ENCODE measurements at places on chromosomes 2 and 18.
A peak's percentile ranks its signal among the peaks of the same experiment; 100 is the strongest.

- DNase-seq, result no peak
Measured at GRCh38 chr18:42052122-42052708, 97.2 kb downstream of the PIK3C3 start.

DNA sequence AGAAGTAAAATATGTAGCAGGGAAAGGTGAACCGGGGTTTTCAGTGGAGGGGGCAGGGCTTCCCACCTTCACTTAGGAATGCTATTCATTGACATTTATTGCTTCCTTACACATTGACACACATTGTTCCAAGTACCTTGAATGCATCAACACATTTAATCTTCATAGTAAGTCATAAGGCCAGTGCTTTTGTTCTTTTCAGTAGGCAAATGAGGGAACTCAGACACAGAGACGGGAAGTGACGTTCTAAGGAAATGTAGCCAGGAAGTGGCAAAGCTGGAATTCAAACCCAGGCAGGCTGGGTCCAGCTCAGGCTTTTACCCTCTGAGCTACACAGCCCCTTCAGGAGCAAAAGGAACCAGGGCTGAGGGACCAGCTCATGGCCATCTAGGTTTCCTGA lies 20.7 kb downstream of the BMP10 start:
- DNase-seq, result no peak

DNA sequence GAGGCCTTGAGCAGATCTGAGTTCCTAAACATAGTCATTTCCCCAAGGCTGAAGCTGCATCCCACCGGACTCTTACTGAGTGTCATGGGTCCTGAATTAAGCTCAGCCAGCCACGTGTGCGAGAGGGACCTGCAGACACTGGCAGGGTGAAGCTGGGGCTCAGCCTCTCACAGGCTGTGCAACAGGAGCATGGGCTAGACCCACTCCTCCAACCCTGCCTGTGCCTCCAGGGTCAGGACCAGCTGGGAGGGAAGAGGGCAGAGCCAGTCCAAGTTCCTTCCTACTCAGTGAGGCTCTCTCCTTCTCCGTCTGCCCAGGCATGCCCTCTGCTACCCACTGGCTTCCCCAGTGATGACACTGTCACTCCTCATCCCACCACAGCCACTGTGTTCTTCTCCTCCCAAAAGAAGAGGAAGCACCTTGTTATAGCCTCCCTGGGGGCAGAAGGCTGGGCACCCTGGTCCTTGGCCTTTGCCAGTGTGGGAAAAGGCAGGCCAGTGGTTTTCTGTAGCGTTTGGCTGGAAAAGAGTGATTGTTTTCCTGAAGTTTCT lies 78.9 kb downstream of the KCNF1 start:
- DNase-seq, result no peak

GRCh38 chr2:231050018-231050901 lies 6.4 kb upstream of the PSMD1 start:
- no peak for DNase-seq

GRCh38 chr2:26847307-26847654 lies 651 bp upstream of the DPYSL5 start:
- no peak for DNase-seq

- DNase-seq, result no peak
Measured at GRCh38 chr2:43288417-43289305, 62.3 kb upstream of the ZFP36L2 start.

GRCh38 chr2:103289105-103289725 lies 527.4 kb downstream of the TMEM182 start:
- DNase-seq, result peak; percentile 37

DNA sequence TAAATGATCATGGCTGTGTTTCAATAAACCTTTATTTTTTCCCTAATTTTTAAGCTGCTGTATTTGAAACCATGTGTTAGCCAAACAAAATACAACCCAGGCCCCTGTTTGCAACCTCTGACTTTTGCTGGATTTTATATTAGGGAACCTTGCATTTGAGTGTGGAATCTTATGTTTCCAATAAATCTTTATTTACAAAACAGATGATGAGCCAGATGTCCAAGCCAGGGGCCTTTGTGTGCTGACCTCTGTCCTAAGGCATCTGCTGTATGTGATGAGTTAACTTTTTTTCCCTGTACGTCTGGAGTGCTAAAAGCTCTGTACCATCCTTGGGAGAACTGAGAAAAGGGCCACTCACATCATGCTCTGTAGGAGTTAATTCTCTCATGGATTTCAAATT lies 162.9 kb downstream of the TRIB2 start:
- DNase-seq, result no peak

- DNase-seq, result no peak
Measured at GRCh38 chr2:70247364-70248180, 856 bp downstream of the TIA1 start.

GRCh38 chr2:114527330-114527983 lies 85.0 kb downstream of the DPP10 start:
- DNase-seq, result no peak

DNA sequence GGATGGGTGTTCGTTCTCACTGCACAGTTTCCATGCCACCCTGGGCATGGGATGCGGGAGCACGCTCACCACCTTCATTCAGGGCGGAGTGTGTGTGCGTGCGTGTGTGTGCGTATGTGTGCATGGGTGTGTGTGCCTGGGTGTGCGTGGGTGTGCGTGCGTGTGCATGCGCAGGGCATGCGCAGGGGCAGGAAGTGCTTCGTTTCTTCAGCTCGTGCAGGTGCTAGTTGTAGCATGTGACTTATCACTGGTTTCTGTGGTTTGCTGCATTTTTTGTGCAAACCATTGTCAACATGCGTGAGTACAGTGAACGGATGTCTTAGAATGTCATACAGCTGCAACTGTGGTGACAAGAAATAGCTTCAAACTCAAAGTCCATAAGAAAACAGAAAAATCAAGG lies 179.5 kb downstream of the PTGR3 start:
- DNase-seq, result no peak

DNA sequence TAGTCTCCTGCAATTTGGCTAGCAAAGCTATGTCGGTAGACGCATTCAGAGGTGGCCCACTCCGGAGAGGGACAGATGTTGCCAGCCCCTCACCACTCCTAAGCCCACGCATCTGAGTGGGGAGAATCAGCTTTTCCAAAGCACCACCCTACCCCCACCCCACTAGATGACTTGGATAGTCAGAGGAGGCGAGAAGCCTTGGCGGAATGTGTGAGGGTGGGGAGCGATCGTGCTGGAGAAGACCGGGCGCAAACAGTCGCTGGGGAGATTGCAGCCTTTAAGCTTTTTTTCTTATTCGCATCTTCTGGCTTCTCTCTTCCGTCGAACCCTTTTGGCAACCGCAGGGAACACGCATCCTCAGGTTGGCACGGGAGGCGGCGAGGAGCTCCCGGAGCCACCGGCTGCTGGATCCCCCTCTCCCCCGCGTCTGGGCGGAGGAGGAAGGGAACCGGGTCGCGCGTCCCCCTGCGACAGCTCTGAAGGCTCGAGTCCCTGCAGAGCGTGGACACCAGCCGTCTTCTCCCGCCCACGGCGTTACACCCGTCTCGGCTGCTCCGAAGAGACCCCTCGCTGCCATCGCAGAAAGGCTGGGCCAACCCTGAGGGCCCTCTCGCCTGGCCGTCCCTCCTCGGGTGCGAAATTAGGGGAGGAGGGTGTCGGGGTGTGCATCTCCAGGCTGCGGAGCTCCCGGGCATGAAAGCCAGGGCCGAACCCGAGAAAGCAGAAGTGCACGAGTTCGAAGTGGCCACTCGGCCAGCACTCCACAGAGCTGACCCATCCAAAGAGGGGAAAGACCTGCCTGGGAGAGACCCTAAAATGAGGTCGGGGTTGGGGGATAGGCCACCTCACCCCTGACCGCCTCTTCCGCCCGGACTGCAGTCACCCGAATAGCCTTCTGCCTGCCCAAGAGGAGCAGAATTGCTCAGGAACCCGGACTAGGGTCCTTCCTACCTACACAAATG lies 12.2 kb downstream of the EVX2 start:
- DNase-seq, result no peak

DNA sequence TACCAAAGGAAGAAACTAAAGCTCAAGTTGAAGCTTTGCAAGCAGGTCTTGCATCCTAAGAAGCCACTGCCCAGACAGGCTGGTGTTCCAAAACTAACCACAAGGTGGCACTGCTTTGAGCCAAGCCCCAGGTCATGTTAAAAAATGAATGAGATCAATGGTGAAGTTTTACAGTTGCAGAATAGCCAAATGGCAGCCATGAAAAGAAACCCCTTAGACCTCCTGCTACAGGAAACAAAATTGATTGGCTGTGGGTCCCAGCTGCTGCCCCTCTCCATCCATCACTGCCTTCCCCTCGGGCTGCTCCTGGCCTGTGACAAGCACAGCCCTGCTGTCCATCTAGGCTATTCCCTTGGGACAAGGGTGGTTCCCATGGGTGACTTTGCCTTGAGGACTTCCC lies 20.7 kb upstream of the MREG start:
- DNase-seq, result peak; percentile 30

GRCh38 chr2:236525411-236525997 lies 44.1 kb upstream of the ACKR3 start:
- DNase-seq, result no peak

GRCh38 chr2:63628403-63628942 lies 39.7 kb downstream of the MDH1 start:
- no peak for DNase-seq

DNA sequence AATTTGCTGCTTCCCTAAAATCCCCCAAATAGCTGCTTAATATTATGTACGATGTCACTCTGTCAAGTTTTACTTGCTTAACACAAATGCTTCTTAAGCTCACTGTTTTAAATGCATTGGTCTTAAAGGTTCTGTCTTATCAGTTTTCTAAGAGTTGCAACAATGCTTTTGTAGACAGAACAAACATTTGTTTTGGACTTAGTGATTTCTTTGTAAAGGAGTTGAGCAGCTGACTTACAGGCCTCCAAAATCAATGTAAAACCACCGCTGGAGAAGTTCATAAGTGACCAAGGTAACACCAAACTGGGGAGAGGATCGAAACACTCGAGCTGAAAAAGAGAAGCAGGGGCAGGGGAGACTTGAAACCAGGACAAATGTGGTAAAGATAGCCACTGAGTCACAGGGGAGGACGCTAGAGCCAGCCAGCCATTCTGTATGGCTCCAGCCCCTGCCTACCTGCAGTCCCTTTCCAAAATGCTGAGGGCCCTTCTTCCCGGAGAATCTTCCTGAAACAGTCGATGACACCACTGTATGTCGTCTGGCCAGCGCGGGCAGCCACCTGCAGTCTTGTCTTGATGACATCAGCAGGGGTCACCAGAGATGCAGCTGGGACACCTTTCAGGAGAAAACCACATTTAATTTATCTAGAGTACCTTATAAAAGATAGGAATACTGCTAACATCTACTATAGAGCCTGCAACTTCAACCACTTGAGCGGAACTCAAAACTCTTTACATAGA lies 100.2 kb downstream of the DYNC1I2 start:
- DNase-seq, result no peak

- DNase-seq, result no peak
Measured at GRCh38 chr18:73962256-73962655, 185.4 kb downstream of the FBXO15 start.

DNA sequence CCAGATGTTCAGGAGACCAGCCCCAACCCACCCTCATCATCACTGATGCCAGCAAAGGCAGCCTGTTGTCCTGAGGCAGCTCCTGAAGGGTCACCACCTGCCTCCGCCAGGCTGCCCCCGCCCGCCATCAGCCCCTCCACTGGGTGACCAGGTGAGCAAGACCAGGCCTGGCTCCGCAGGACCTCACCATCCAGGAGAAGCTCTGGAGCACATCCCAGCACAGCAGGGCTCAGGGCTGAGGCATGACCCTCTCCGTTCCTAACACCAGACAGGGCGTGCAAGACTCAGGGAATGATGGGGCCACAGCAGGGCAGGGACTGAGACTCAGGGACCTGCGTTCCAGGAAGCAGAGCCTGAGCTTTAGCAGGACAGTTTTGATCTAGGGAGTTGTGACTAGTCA lies 218.8 kb upstream of the RAB6C start:
- no peak for DNase-seq

GRCh38 chr2:186032102-186032738 lies 293.6 kb downstream of the FSIP2 start:
- DNase-seq, result no peak

DNA sequence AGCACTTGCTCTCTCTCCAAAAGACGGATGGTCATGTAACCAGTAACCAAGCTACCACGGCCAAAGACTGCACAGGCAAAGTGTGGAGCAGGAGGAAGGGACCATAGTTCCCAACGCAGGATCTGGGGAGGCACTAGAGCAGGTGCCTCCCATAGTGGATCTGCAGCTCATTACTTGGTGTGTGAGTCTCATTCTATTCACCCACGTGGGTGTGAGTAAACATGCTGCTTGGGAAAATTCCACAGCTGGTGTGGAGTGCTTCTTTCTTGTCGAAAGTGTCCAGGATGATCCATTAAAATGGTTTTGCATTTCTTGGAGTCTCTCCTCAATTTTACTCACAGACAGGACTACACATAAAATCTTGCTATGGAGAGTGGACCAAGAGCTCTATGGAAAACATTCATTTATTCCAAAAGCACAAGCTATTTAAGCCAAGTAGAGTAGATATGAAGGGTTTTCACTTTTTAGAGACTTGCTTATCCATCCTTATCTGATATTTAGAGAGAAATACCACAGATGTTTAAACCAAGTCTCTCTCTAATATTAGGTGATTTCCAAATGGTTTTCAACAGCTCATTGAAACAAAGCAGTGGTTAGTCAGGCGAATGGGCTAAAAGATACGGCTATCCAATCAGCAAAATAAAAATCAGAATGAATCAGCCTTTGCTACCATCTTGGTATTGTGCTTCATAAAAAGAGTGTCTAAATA lies 104.3 kb upstream of the CCDC195 start:
- no peak for DNase-seq

DNA sequence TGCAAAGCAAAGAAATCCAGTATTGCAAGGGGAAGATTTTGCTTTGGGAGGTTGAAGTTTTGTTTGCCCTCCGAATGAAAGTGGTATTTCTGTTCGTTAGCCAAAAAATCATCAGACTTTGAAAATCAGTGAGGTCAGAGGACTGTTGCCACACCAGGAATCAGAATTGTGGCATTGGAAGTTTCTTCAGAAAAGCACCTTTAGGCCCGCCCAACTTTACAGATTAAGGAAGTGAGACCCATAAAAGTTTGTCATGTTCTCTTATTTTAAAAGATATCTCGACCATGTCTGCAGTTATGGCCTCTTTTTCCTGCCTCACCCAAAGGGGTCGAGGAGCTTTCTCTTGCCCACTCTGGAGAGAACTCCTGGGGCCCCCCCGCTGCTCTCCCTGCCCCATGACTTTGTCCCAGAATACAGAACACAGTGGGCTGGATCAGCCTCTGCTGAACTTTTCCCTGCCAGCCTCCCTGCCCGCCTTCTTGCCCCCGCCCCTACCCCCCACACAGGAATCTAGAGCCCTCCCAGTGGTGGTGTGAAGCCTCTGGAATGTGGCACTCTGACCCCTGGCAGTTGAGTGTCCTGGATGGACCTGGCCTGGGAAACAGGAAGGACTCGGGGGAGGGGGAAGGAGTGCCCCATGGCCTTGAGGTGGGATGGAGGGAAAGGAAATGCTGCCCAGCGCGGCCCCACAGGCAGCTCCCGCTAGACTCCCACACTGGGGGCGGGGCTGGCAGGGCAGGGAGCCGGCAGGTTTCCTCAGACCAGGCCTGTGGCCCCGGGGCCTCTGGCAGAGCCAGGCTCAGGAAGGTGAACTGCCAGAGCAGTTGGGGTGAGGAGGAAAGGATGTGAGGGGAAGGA lies 25.3 kb downstream of the CRIM1 start:
- DNase-seq, result peak; percentile 71

GRCh38 chr2:215434447-215435279 lies 1.2 kb downstream of the FN1 start:
- no peak for DNase-seq

- no peak for DNase-seq
Measured at GRCh38 chr2:84285056-84285747, 173.9 kb downstream of the SUCLG1 start.

GRCh38 chr2:238649936-238650518 lies 197.9 kb upstream of the TWIST2 start:
- DNase-seq, result no peak

- no peak for DNase-seq
Measured at GRCh38 chr2:114034742-114035141, 144.9 kb downstream of the ACTR3 start.

- DNase-seq, result peak; percentile 60
Measured at GRCh38 chr2:230781130-230781797, 68.6 kb downstream of the CAB39 start.

Data from SW480 (cell line).